ENCODE measurements at places on chromosomes 5 and 9.

- no peak for DNase-seq
These were observed 108.2 kb downstream of the HTR1A start for GRCh38 chr5:63854076-63854475.

DNA sequence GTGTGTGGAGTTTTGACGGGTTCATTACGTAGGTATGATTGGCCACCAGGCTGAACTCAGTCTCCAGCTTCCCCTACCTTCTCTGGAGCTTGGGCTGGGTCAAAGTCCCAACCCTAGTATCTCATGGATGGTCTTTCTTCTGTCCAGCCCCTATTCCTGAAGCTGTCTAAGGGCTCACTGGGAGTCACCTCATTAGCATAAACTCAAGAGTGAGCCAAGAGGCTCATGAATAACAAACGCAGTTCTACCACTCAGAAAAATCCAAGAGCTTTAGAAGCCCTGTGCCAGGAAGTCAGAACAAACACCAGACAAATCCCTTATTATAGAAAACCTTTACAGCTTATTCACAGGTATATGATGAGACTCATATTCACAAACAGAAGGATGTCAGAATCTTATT is 180.3 kb upstream of the NFIL3 start:
- DNase-seq, result no peak

DNA sequence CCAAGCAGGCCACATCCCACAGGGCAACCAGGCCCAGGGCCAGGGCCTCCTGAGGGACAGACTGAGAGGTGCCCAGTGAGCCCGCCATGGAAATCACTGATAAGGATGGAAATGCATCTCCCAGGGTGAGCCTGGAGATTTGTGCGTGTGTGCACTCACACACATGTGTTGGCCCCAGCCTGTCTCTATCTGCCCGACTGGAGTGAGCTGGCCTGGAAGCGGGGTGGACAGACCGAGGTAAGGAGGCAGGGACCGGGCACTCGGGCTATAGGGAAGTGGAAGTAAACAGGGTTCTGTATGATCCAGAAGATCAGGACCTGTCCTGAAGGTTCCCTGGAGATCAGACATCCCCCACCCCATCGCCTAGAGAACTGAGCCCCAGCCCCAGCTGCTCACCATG is 17.4 kb downstream of the GFI1B start:
- no peak for DNase-seq

- no peak for DNase-seq
These were observed 39.8 kb upstream of the TLR4 start for GRCh38 chr9:117664419-117664818.

DNA sequence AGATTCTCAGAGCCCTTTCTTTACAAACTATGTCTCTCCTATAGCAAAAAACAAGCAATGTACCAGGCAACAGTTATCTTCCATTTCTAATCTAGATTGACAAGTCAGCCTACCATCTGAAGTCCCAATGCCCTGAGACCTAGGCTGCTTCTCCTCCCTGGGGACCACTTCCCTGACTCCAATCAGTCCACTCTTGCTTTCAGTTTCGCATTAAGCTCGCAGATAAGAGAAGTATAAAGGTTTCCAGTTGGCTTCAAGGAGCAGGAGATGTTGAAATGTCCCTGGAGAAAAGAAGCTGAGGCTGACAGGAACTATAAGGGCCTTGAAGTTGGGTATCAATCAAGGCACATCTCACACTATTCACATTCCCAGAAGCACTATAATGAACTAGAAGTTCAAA is 32.3 kb downstream of the ERP44 start:
- DNase-seq, result no peak

DNA sequence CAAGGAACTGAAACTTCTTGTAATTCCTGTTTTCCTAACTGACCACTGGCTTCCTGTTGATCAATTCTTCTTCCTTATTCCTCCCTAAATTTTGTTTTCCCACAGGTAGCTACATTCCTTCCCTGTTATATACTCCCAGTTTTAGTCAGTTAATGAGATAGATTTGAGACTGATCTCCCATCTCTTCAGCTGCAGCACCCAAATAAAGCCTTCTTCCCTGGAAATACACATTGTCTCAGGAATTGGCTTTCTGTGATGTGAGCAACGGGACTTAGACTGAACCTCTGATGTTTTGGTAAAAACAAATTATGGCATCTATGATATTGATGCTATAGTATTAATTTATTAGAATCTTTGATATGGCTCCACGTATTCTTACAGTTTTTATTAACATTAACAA is 617.3 kb upstream of the ST8SIA4 start:
- DNase-seq, result no peak

- DNase-seq, result no peak
These were observed 5.2 kb downstream of the ANKDD1B start for GRCh38 chr5:75616371-75616881.

- no peak for DNase-seq
These were observed 997 bp downstream of the AUH start for GRCh38 chr9:91360551-91361290.

- no peak for DNase-seq
These were observed 186.0 kb downstream of the NR2F1-AS1 start for GRCh38 chr5:93395010-93395409.

DNA sequence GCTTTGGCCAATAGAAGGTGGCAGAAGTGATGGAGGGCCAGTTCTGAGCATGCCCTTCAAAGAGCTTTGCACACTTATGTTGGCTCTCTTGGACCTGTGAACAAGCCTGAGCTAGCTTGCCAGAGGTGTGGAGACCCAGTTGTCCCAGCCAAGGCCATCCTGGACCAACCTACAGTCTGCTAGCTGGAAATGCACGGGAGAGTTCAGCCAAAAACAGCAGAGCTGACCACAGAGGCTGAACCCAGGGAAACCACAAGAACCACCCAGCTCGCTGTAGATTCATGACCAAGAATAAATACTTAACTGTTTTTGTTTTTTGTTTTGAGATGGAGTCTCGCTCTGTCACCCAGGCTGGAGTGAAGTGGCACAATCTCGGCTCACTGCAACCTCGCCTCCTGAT is 65.4 kb upstream of the HAND1 start:
- DNase-seq, result no peak

DNA sequence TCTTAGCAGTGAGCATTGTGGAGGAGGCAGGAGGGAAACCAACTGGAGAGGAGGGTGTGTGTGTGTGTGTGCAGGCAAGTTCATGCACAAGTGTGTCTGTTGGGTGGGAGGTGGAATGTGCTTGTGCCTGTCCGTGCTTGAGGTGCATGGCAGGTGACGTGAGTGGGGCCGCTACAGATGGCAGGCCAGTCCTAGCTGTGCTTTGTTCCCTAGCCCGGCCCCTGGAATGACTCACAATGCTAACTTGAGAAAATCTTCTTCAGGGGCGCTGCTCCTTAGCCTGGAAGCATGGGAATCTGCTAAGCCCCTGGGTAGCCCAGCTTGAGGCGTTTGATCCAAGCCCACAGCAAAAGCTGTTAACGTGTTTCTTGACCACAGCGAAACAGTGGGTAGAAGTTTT is 25.0 kb upstream of the DMRT2 start:
- DNase-seq, result peak; percentile 82

GRCh38 chr5:107671742-107672210 is 1.0 kb upstream of the EFNA5 start:
- peak; percentile 32 for DNase-seq

- no peak for DNase-seq
These were observed 3.5 kb downstream of the PRXL2C start for GRCh38 chr9:96651626-96652025.

DNA sequence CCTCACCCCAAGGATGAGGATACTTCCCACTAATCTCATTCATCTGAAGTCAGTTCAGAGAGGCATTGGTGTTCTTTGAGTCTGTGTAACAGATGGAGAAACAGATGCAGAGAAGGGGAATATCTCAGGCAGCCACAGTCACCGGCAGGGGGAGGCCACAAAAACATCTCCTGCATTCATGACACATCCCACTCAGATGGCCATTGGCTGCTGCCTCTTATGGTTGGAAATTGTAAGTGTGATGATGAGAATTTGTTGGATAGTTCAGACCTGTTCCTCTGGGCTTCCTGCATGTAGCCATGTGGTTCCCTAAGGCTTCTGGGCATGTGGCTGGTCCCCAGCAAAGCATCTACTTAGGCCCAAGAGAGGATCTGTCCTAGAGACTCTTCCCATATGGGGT is 45.9 kb upstream of the GABRP start:
- DNase-seq, result peak; percentile 32

- DNase-seq, result no peak
These were observed 597.9 kb downstream of the DMRTA1 start for GRCh38 chr9:23044549-23044948.

- no peak for DNase-seq
These were observed 8.8 kb upstream of the GLIPR2 start for GRCh38 chr9:36127652-36128244.

- DNase-seq, result no peak
These were observed 58.7 kb downstream of the SLC46A2 start for GRCh38 chr9:112831969-112832368.

GRCh38 chr9:116238225-116238624 is 84.6 kb downstream of the PAPPA start:
- DNase-seq, result no peak

DNA sequence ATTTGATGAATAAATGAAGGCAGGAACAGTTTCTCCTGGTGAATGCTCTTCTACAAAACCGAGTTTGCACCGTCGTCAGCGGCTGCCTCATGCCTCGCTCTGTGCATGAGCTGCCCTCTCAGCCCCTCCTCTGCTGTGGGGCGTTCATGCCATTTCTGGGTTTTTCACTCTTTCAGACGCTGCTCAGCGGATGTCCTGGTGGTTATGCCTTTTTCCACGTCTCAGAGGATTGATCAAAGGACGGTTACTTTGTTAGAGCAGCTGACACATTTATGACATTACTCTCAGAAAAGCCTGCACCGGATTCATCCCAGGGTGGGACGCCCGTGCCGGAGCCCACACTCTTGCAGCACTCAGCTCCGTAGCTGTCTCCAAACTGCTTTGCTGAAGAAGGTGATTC is 195.9 kb upstream of the PPP1R26 start:
- no peak for DNase-seq

DNA sequence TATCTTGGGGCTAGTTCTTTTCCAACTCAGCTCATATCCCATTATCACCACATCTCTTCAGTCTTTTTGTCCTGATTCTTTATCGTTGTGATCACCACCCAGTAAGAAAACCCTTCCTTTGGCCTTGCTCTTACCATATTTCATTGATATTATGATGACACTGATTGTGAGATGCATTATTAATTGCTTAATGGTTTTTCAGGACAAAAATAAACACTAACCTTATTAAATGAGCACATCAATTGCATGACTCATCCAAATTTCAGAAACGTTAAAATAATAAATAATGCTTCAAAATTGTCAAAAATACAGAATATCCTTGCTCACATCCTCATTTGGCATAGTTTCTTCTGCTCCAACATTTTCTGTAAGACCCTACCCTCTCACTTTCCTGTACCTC is 270.7 kb downstream of the PDE4D start:
- no peak for DNase-seq

DNA sequence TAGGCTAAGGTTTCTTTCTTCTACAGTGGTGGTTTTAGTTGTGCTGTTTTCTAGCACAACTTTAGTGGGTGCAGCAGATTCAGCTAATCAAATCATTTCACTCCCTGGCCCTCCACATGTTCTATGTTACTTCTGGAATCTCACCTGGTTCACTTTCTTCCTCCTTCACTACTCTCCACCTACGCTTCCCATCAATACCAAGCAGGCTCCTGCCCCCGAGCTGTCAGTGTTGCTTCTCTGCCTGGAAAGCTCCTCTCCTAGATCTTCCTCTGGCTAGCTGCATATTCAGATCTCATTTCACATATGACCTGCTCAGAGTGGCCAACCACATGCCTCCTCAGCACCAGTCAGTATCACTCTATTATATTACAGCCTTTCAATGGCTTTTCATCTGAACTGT is 19.6 kb upstream of the GABRB2 start:
- no peak for DNase-seq

GRCh38 chr5:3031733-3032378 is 280.4 kb upstream of the IRX2 start:
- DNase-seq, result no peak

DNA sequence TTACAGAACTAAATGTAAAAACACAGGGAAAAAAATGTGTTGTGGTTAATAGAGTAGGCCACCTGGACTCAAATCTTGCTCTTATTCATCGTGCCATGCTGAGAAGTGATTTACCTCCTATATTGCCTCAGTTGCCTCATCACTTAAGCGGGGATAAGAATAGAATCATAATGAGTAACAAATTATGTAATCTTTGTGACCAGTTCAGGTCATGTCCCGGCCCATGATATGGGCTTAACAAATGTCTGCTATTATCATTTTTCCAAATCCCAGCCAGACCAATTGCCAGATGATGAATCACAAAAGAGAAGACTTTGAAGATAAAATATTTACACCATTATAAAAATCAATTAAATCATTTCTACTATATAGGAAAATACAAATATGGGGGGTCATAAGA is 89.8 kb downstream of the CDH6 start:
- no peak for DNase-seq

DNA sequence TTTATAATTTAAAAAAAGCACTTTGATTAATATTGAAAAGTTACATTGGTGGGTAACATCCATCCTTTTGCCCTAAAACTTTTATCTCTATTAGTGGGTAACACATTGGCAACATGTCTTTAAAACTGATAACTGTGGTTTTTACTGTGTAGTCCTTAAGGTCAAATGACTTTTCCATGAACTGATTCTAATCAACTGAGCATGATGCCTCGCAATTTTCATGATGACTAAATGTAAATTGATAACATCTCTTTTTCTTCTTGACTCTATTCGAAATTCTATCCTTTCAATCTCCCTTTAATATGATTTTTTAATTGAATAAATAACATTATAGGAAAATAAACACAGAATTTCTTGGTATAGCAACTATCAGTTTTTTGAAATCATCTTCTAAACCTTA is 6.3 kb upstream of the IL5 start:
- no peak for DNase-seq

DNA sequence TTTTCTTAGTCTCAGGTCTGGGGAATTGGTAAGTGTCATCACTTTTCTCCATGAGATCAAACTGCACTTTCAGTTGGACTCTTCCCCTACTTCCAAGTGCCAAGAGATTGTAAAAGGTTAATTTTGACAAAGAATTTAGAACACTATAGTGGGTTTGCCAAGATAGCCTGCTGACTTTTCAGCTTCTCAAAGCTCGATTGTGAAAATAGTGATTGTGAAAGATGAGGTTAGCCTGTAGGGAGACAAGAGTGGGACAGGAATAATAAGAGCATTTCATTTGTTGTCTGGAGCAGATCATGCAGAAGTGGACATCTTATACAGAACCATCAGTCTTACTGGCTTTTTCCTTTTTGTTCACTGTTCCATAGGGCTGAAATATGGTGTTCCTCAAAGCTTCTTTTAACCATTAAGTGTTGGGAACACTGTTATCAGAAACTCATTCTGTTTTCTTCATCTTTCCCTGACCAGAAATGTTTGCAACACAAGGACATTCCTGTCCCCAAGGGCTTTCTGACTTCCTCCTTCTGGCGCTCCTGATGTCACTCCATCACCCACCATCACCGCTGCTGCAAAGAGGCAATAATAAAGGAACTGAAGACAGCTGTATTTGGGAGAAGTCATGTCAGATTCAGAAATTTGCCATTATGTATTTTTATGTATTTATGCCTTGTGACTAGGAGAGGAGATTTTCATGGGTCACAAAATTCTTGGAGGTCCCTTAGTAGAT is 11.6 kb upstream of the SPTAN1 start:
- DNase-seq, result no peak

GRCh38 chr9:84122572-84122971 is 142.0 kb downstream of the RMI1 start:
- no peak for DNase-seq

GRCh38 chr5:68225911-68226545 is 10.5 kb downstream of the PIK3R1 start:
- DNase-seq, result peak; percentile 79

GRCh38 chr5:148855249-148856008 is 29.0 kb downstream of the ADRB2 start:
- no peak for DNase-seq
